ENCODE measurements at places on chromosomes 2 and 18.

DNA sequence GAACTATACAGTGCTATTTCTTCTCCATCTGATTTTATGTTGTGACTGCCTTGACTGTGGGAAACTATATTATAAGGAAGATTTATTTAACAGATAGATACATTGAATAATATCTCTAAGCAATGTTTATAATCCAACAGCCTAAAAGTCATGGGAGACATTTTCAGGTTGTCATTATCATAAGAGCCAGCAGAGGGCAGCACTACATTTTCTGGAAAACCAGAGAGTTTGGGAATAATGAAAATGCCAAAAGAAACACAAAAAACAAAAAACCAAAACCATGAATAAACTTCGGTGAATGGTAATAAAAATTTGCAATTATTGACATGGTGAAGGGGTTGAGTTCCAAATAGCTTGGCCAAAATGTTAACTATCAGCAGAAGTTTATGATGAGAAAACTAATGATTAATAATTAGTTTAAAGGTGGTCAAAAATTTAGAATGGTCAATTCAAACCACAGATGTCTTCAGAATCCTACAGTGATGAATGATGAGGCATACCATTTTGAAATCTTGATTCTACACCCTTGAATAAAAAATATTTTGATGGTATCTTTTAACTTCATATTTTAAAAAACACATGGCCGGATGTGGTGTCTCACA is 4.7 kb downstream of the EEF1B2 start:
- peak; percentile 50 for DNase-seq

- peak; percentile 55 for DNase-seq
These were observed 1.1 kb downstream of the TLK1 start for GRCh38 chr2:171159372-171160118.

DNA sequence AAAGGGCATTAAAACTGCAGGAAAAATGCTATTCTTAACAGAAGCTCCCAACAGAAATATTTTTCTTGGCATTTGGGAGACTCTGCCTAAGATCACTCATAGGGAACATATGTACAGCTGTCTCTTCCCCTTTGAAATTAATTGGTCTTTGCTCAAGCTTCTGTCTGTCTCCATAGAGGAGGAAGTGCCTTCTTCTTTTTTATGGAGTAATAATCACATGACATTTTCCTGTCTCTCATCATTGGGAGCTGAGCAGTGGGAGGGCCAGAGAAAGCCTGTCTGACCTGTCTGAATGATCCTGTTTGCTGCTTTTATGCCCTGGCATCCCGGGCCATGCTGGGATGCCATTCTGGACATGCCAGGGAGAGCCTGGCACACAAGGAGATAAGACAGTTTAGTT is 145.6 kb downstream of the AQP4 start:
- DNase-seq: no peak

DNA sequence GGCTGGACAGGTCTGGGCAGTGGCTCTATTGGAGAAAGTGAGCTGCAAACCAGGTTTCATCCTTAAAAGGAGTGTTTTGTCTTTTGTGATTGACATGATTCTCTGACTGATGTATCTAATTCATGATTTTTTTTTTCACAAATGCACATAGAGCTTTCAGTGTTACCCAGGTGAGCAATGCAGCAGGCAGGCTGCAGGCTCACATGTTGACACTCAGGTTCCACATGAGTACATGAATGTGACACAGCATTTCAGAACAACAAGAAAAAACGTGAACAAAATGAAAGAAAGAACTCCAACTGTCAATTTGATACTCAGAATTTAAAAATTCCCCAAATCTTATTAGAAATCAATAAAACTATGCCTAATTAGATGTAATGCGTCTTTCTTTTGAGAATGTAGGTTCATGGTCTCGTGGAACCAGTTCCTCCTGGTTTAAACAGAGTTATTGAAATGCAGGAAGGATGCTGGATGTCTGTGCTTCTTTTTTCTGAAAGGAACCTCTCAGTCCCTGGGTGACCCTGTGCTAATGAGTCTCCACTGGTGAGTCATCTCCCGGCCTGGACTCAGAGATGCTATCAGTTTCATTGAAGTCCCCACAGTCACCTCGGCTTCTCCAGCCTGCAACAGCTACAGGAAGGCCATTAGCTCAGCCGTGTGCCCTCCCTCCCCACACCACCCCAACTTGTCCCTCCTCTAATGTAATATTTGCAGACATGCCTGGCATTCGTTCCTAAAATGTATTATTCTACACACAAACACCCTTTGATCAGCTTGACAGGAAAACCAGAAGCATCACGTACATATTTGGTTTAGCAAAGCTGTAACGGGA is 430.4 kb downstream of the LPIN1 start:
- no peak for DNase-seq

DNA sequence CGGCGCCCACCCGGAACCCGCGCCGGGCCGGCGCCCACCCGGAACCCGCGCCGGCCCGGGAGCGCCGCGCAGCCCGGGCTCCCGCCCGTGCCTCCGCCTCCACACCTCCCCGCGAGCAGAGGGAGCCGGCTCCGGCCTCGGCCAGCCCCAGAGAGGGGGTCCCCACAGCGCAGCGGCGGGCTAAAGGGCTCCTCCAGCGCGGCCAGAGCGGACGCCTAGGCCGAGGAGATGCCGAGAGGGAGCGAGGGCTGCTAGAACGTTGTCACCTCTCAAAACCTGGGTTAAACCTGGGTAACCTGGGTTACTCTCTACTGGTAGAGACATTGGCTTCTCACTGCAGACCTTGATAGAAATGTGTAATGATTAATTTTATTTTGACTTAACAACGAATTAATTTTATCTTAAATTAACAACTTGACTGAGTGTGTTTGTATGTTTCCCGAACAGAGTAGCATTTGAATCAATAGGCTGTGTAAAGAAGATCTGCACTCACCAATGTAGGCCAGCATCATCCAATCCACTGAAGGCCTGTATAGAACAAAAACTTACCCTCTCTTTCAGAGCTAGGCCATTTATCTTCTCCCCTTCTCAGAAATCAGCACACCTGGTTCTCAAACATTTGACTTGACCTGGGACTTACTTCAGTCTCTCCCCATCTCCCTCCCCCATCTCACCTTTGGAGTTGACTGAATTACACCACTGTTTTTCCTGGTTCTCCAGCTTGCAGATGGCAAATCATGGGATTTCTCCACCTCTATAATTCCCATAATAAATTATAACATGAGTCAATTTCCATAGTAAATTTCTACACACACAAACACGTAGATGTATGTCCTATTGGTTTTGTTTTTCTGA is 242.7 kb downstream of the ASXL3 start:
- no peak for DNase-seq

DNA sequence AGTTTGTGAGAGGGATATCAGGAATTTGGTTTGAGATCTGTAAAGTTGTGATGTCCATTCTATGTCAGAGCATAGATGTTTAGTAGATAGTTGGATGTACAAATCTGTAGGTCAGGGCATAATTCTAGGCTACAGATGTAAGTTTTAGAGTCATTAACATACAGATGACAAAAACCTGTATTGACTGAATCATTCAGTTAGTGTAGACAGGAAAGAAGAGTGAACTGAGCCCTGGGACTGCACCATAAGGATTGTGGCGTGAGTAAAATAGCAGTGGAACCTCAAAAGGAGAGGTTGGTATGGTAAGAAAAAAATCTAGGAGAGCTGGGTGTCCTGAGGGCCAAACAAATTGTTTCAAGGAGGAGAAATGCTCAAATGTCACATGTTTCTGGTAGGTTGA is 73.1 kb upstream of the RPRM start:
- DNase-seq: no peak

GRCh38 chr2:137522620-137523011 is 441.7 kb upstream of the HNMT start:
- DNase-seq: no peak

GRCh38 chr2:46601328-46601963 is 122.1 kb downstream of the TMEM247 start:
- DNase-seq: no peak

GRCh38 chr2:40158781-40159180 is 293.1 kb downstream of the SLC8A1 start:
- DNase-seq: no peak

- DNase-seq: no peak
These were observed 72.6 kb upstream of the SMAD7 start for GRCh38 chr18:49023271-49023937.

GRCh38 chr2:42087857-42088195 is 40.0 kb downstream of the PKDCC start:
- no peak for DNase-seq

DNA sequence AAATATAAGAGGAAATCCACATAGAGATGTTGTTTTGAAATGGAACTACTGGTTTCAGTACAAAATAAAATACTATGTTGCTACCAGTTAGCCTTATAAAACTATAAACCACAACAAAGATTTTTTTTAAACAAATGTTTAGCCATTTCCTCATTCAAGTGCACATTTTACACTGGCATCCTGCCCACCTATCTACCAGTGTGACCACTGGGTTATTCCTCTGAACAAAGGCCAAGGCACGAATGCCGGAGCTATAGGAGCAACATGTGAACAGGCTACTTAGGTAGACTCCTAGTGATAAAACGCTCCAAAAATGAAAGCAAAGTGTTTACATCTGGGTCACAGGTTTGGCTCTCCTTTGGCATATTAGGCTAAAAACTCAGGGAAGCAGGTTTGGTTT is 31.8 kb upstream of the SULT1C4 start:
- no peak for DNase-seq

GRCh38 chr2:153495725-153496124 is 17.2 kb upstream of the RPRM start:
- DNase-seq: no peak

DNA sequence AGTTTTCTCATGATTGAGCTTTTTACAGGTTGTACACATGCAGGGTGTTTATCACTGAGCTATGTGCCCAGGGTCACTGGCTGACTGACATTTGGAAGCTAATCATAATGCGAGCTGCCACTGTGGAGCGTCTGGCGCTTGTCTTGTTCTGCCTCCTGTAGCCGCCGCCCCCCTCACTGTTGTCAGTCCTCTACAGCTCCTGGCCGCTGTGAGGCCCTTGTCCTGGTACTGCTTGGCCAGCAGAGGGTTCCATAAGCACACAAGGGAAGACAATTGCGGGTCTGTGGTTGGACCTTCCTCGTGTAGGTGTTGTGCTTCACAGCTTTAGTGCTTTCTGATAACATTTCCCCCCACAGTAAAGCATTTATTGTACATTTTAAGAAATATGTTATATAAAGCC is 105.6 kb upstream of the LDLRAD4 start:
- DNase-seq: peak; percentile 58

- DNase-seq: no peak
These were observed 76.6 kb downstream of the LRRC30 start for GRCh38 chr18:7307526-7307925.

GRCh38 chr18:21439431-21439846 is 161.1 kb downstream of the ESCO1 start:
- DNase-seq: no peak

DNA sequence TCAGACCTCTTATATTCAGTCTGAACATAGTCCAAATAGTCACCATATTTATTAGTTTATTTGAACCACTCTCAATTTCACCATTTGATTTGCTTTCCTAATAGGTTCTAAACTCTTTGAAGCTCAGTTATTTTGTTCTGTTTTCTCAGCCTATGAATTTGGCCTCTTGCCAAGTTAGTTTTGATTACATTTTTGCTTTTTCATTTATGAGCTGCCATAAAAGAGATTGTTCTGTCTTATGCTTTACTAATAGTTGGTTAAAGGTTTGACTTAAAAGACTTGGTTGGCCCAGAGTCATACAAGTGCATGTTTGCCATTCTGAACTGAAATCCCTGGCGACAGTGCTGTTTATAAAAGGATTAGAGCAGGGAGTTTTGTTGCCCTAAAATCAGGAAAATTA is 85.9 kb upstream of the RANBP2 start:
- DNase-seq: no peak

GRCh38 chr2:39247512-39248043 is 3.8 kb upstream of the CDKL4 start:
- DNase-seq: no peak

DNA sequence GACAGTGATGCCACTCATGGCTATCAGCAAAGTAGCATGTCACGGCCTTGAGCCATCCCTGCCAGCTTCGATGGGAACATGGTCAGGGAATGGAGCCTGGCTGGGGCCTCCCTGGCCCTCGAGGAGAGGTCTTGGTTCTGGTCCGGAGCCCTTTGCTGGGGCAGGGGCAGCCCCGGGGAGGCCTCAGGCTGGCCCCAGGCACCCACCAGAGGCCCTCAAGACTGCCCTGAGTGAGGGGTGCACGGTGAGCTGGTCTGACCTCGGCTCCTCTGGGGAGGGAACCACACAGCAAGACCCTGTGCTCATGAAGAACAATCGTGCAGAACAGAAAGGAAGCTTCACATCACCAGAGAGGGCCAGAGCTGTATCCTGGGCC is 75.2 kb upstream of the OTOS start:
- no peak for DNase-seq

- no peak for DNase-seq
These were observed 156.7 kb downstream of the RNF144A start for GRCh38 chr2:7073901-7074300.

- DNase-seq: no peak
These were observed 3.3 kb upstream of the ZBTB7C start for GRCh38 chr18:48412339-48412929.

GRCh38 chr2:160918906-160919503 is 241.2 kb upstream of the TANK start:
- DNase-seq: no peak

Measured in renal pelvis (tissue), 12 donors.